ENCODE measurements at places on chromosomes 2 and 18. TPM values are rescaled to one million over a fixed set of nuclear protein-coding genes. Genes with fewer than 3 reads are reported as not detected.

Gene POLR1A
- total RNA-seq: 22.4 TPM

Gene EHD3
- total RNA-seq: 7.0 TPM

Gene TMEM198
- total RNA-seq: 0.80 TPM

Gene ALLC
- total RNA-seq: 0.11 TPM

Gene ARID5A
- total RNA-seq: 3.7 TPM

Gene ERICH2
- not detected for total RNA-seq

Gene LYG2
- not detected for total RNA-seq

Gene IL36G
- total RNA-seq: not detected

Measured in A549 treated with dexamethasone at 1 μM for 4 hours (cell line).